DMS153 (cell line): ENCODE measurements at places on chromosomes 16 and 17.

DNA sequence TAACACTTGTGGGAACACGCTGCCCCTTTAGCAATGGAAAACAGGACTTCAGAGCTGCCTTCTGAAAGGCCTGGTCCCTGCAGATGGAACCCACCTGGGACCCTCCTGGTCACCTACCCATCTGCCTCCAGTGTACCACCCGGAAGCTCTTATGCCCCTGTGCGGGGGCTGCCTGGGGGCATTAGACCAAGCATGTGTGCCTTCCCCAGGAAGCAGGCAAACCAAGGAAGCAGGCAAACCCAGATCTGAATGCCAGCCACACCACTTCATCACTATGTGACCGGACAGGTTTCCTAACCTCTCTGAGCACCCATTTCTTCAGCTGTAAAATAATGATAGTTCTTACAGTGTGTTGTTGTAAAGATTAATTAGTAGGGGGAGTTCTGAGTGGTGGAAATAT, 20.8 kb upstream of the LRRC37A3 start:
- DNase-seq: no peak

DNA sequence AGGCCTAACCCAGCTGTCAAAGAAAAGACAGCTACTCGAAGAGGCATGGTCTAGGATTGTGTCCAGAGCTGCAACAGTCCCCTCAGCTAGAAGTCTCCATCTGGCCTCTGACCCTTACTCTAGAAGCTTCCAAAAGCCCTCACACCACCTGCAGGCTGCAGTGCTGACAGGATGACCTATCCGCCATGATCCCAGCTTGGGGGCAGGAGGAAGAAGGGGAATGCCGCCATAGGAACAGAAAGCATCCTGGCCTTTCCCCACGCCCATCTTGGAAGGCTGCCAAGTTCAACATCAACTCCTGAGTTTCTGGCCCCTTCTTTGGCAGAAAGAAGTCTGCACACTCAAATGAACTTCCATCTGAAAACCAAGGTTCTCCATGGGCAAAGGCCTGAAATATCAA, 3.1 kb upstream of the KRT36 start:
- DNase-seq: peak; percentile 56

DNA sequence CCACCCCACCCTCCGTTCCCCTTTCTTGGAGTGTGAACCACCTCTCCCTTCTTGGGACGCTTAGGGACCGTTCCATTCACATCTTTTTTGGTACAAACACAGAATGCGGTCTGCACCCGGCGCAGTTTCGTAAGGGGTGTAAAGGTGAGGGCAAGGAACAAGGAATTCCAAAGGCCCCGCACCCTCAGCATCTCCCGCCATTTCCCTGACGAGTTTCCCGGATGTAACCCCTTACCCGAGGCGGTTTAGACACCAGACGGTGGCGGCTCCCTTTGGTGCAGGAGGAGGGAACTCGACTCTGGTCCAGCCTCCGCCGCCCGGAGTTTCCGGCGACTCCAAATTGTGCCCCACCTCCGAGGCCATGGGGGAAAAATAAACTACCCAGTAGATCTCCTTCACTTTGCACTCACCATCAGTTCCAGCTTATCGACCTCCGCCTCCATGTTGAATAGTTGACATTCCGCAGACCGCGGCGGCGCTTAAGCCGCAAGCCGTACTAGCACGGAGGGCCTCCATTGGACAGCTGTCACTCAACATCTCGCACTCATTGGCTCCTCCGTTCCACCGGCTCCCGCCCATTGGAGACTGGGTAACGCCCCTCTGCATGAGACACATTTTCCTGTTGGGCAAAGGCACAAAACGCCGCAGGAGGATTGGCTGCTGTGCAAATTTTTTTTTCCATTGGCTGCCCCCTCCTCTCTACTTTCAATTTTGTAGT, at the start of gene SKA2:
Gene SKA2 (minus strand): TSS at position 466 of the 718 bp plus-strand sequence. CDS start 23 bp downstream, at position 443.
- DNase-seq: peak; percentile 89

DNA sequence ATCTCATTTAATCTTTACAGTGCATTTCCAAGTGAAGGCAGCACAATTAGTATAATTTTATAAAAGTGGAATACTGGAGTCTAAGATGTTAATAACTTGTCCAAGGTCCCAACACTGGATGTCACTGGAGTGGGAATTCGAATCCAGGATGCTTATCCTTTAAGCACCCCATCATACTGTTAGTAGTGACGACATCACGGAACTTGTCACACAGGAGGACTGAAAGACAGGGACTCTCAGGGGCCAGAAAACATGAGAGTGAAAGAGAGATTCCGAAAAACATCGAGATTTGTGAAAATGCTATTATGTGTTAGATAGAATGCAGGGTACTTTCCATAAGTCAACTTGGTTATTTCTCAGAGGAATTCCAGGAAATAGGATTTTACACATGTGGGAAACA, 374.0 kb downstream of the GRIN2A start:
- no peak for DNase-seq

- no peak for DNase-seq
These were observed 6.4 kb upstream of the KIFC3 start for GRCh38 chr16:57808589-57809228.

GRCh38 chr16:79400462-79401149, 199.9 kb downstream of the MAF start:
- no peak for DNase-seq

DNA sequence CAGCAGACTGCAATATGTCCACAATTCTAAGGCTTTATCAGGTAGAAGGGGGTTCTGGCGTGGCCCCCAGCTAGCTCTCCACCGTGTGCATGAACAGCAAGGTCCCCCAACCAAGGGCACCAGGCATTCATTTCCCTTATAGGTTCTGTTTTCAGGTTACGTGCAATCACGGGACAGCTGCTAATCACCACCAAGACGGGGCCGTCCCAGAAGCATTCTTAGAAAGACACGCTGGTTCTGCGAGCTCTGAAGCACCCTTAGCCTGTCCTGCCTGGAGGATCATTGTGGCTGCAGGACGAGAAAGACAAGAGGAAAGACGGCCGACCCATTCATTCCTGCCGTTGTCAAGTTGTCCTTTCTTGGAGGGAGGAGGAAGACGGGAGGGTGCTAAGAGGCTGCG, 302.9 kb downstream of the SOX9 start:
- no peak for DNase-seq

- no peak for DNase-seq
These were observed 88.8 kb downstream of the MGAT5B start for GRCh38 chr17:76956846-76957540.

- no peak for DNase-seq
These were observed 103.7 kb downstream of the GRIN2A start for GRCh38 chr16:10078541-10078949.

DNA sequence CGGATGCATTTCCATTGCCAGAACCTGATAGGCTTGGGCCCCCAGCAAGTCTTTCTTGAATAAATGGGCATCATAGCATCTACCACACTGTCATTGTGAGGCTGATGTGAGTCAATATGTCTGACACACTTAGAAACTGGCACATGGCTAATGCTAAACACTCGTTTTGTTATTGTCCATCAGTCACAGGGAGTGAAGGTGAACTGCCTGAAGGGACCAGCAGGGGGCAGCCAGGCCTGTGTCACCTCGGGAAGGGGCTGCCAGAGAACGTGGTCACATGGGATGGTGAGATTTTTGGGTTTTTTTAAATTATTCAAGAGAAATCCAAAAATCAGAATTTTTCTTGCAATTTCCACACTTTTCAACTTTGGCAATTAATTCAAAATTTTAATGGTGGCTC, 831 bp upstream of the RCVRN start:
- DNase-seq: no peak

GRCh38 chr16:86962913-86963312, 354.3 kb downstream of the C16orf95 start:
- no peak for DNase-seq

DNA sequence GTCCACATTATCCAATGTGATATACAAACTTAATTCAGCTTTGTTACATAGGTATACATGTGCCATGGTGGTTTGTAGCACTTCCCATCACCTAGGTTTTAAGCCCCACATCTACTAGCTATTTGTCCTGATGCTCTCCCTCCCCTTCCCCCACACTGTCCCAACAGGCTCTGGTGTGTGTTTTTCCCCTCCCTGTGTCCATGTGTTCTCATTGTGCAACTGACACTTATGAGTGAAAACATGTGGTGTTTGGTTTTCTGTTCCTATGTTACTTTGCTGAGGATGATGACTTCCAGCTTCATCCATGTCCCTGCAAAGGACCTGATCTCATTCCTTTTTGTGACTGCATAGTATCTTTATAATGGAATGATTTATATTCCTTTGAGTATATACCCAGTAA, 196.7 kb downstream of the CDH11 start:
- DNase-seq: no peak

- peak; percentile 78 for DNase-seq
These were observed 7.8 kb downstream of the CSF3 start for GRCh38 chr17:40022961-40023541.

DNA sequence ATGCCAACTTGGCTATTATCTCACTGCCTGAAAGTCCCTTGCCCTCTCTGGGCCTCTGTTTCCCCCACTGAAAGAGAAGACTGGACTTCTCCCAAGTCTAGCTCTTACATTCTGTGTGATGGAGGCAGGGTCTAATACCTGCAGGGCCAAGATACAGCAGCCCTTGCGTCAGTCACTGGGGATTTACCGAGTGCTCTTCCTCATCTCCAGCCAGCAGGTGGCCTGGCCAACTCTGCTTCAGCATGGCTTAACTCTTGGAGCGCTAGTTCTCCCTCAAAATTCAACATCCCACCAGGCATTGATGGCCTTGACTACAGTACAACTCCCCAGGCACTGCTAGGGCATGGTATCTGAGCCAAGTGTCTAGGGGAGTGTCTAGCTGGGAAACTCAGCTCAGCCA, 19.9 kb upstream of the MTMR4 start:
- no peak for DNase-seq

DNA sequence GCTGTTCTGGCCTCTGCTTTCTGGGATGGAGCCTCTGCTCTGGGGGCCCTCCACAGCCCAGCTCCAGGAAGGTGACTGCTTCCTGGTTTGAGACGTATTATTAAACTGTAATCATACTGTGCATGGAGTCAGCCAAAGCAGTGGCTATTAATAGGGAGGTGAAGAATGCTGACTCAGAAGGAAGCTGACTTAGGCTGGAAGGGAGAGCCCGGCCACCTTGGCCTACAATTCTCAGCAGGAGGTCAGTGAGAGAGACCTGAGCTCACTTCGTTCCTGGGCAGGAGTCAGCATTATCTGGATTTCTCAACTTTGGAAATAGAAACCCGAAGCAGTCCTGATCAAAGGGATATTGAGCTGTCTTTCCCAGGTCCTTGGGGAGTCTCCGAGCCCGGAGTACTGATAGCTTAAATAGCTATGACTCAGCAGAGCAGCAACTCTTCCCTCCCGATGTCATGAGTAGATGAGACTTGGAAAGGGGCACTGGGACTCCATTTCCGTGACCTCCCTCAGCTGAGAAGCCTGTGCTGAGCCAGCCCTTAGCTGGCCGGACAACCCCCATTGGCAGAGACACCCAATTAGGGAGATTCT, 91.8 kb downstream of the YPEL2 start:
- no peak for DNase-seq

- DNase-seq: no peak
These were observed 146.2 kb upstream of the ZKSCAN2 start for GRCh38 chr16:25403852-25404251.

GRCh38 chr16:86637744-86638143, 59.4 kb downstream of the FOXL1 start:
- DNase-seq: no peak

GRCh38 chr17:80909635-80910034, 82.0 kb upstream of the CHMP6 start:
- DNase-seq: no peak

DNA sequence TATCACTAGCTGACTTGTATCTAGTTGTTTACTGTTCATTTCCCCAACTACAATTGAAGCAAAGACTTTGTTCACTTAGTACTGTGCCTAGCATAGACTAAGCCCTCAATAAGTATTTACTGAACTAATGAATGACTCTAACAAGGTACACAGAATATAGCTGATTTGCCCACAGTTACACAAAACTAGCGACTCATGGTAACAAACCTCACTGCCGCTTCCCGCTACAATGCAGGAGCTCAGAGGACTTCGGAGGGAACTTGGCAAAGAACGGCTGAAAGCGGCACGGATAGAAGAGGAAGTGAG, 524 bp downstream of the EFTUD2 start:
- no peak for DNase-seq

GRCh38 chr16:53932975-53933374, 229.0 kb downstream of the FTO start:
- no peak for DNase-seq

DNA sequence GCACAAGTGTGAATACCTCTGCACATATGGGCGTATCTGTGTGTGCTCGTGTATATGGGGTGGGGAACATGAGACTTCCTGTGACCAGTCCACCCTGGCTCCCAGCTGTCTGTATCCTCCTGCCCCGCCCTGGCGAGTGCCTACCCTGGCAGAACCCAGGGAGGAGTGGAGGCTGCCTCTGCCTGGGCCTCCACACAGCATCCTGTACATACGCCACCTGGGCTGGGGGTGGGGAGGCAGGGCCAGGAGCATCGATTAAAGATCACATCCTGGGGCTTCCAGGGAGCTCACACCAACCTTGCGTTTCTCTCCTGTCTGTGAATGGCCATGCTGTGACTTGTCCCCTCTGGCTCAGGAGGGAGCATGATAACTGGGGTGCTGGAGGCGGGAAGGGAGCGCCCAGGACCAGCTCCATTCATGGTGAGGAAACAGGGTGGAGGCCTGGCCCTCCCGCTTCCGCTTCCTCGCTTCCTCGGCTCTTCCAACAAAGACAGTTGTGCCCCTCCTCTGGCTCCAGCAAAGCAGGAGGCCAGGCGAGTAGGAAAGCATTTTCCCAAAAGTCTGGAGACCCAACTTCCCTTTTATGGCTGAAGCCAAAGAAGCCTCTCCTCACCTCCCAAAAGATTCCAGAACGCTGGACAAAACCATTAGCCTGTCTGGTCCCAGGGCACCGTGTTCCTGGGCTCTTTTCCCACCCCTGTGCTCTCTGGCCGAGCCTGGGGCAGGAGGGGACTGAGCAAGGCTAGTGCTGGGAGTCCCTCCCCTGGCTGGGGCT, 22.9 kb downstream of the ADAM11 start:
- DNase-seq: no peak

GRCh38 chr17:59366773-59367656, 35.6 kb downstream of the YPEL2 start:
- peak; percentile 95 for DNase-seq

DNA sequence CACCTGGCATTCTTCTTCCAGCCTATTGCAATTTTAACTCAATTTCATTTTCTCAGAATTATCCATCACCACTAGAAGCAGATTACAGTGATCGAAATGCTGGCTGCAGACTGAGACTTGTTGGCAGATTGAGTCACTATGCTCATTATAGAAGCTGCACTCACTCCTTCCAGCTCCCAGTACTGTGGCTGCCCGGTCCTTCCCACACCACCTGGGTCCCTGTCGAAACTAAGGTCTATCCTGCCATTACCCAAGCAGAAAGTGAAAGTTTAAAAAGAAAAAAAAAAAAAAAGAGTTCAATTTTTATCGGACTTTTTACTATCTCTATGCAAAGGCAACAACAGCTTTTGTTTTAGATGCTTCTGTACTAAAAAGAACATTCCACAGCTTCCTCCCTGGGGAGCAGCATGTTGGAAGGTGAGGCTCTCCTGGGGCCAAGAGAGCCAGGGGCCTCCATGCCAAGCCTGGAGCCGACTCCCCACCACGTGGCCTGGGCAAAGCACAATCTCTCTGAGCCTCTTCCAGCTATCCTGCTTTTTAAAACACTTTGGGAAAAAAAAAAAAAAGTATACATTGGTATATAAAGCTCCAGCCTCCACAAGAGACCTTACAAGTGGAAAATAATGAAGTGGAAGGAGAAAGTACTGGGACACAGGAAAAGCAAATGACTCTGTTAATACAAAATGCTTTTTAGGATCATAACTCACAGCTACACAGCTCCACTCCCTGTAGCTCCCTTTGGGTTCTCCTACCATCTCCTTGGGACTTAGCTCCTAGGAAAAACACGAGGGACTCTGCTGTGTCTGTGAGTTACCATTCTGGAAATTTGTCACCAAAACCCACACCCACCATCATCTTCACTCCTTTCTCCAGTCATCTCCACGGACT, 77.8 kb downstream of the USP31 start:
- no peak for DNase-seq
